ENCODE measurements at places on chromosomes 11 and 22. TPM values are rescaled to one million over a fixed set of nuclear protein-coding genes. Genes with fewer than 3 reads are reported as not detected.

The MPPED1 gene
- total RNA-seq: not detected

The CASP12 gene
- not detected for total RNA-seq

The RAPSN gene
- total RNA-seq: 0.91 TPM

DNA sequence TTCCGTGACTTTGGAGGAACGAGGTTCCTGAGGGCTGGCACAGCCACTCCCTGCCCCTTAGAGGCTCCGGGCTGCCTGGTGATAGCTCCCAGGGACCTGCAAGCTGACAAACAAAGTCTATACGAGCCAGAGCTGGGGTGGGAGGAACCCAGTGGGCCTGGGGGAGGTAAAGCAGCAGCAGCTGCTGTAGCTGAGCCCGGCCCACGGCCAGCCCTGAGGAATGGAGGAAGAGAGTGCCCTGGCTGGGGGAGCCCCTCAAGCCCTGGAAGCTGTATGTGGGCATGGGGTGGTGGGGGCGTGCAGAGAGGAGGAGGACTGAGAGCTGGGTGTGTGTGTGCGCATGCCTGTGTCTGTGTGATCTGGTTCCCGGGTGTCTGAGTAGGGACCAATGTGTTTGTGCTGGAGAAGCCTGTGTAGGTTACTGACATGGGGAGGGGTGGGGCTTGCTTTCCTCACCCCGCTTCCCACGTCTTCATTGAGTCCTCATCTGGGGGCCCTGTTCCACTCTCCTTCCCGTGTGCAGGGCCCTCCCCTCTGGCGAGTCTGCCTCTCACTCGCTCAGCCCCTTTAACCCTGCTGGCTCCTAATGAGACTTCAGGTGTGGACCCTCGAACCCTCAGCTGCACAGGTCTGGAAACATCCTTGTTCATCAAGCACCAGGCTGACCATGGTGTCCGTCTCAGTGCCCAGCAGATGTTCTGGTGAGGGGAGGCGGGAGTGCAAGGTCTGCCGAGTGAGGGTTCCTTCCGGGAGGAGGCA lies 10.8 kb downstream of the ST3GAL4 start:
- peak; percentile 19 for DNase-seq

- DNase-seq: no peak
Observed at GRCh38 chr11:45856044-45856468, 8.8 kb downstream of the CRY2 start.

All from activated naive CD8-positive, alpha-beta T cell treated with anti-CD3 and anti-CD28 coated beads, Interleukin-2, amount 10 ng/mL, durations not matched to agents 7 days and 5 days (primary cell).